Activated T-cell treated with anti-CD3 and anti-CD28 coated beads, Interleukin-2, amount 50 U/mL, for 72 hours (primary cell): ENCODE measurements at places on chromosomes 16 and 17. TPM values are rescaled to one million over a fixed set of nuclear protein-coding genes. Genes with fewer than 3 reads are reported as not detected.
A peak's percentile ranks its signal among the peaks of the same experiment; 100 is the strongest.

- no peak for DNase-seq
Measured at GRCh38 chr17:77036841-77037381, 103.9 kb upstream of the SEC14L1 start.

GRCh38 chr17:5508810-5509209 is 22.4 kb downstream of the MIS12 start:
- DNase-seq, result no peak

- DNase-seq, result no peak
Measured at GRCh38 chr17:40600486-40601046, 35.3 kb upstream of the CCR7 start.

- DNase-seq, result peak; percentile 92
Measured at GRCh38 chr16:23835390-23836077, at the start of gene PRKCB. Gene PRKCB, plus strand, starts transcription at chr16:23835983.

DNA sequence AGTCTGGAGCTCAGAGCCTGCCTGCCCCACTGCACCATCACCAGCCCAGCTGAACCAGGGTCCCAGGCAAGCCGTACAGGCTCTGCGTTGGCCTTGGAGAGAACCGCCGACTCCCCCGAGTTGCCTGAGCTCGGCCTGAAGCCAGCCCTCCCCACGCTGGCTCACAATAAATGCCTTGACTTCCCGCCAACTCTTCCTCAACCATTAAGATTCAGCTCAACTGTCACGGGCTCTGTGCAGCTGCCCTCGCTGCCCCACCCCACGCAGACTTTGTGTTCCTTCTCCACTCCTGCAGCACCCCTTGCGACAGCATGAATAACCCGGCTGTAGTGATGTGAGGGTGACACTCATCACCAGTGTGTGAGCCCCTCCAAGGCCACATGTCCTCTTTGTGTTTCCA is 4.8 kb upstream of the QPRT start:
- no peak for DNase-seq

DNA sequence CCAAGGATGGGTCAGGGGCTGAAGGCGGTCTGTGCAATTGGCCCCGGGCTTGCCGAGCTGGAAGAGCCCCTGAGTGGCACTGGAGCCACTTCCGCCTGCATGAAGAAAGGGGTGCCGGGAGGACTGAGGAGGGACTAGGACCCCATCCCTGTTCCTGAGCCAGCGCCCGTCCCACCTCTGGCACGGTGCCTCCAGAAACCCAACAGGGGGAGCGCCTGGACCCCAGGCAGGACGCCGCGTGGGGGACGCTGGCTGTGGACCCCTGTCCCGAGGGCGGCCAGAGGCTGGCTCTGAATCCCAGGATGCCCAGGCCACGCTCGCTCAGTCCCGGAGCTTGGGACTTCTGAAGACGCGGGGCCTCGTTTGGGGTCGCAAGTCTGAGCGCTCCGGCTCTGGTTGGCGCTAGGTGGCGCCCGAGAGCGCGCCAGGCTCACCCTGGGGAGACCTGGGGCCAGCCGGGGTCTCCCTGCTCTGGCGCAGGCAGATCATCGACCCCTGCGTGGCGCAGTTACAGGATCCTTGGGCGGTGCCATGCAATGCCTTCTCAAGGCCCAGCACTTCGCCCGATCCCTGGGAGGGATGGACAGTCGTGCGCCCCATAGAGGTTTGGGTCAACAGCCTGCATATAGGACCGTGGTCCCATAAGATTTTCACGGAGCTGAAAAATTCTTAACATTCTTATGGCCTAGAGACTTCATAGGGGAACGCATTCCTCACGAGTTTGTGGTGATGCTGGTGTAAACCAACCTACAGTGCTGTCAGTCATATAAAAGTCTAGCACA is 58.5 kb upstream of the CREBBP start:
- DNase-seq, result peak; percentile 75

DNA sequence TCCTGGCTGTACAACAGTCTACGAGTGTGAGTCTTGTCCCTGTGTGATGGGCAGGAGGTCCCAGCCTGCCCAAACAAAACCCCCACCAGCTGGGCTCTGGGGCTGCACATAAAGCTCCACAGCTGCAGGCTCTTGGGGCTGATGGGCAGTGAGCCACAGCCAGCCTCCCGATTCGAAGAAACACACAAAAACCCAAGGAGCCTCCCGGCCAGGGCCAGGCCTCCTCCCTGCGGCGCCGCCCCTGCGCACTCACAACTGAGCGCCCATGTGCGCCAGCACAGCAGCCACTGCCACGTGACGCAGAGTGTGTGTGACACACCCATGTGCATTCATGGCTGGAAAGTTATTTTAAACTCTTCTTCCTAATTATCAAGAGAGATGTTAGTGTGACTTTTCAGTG is 30.6 kb upstream of the FAAP100 start:
- DNase-seq, result no peak

- no peak for DNase-seq
Measured at GRCh38 chr17:4301066-4301465, 37.3 kb upstream of the ANKFY1 start.

DNA sequence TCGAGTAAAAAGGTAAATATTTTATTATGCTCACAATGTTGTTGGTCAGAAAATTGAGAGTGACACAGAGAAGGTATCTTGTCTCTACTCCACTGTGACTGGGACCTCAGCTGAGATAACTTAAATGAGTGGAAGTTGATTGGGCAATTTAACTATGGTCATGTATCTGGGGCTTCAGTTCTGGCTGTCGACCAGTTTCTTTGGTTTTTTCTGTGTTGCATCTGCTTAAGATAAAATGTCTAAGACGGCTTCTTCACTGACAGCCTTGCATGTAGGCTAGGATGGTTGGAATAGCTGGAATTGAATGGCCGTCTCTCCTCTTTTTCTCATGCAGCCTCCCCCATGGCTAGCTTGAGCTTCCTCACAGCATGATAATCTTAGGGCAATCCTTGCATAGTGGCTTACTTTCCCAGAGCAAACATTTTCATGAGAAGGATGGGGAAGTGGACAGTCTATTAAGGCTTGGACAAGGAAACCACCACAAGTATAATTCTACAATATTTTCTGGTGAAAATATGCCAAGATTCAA is 433.7 kb downstream of the KIF2B start:
- DNase-seq, result no peak

DNA sequence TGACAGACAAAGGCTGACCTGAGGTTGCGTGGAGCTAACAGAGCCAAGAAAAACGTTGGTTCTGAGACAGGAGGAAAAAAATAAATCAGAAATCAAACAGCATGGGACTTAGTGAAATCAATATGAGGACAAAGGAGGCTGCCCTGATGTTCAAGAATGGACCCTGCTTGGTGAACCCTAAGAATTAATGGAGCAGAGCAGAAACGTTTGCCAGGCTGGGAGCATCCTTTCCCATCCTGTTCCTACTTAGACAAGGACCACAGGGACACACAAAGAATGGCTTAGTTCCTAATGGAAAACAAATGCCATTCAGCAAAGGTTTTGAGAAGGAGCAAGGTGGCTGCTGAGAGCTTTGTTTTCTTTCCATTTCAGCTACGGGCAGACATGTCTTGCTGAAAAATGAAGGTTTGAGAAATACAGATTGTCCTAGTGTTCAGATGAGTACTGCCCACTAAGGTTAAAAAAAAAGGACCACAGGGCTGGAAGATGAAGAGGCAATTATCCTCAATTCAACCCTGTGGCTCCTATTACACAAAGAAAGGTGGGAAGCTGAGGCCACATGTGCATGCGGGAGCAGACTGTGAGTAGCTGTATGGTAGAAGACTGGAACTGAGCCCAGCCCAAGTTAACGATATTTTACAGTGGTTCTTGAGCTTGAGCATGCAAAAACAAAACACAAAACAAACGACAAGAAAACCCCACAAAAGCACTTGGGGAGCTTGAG is 230.1 kb downstream of the SLC39A11 start:
- no peak for DNase-seq

GRCh38 chr17:27817731-27818130 is 17.4 kb upstream of the NOS2 start:
- no peak for DNase-seq

Gene PTGES3L
- 0.95 TPM for total RNA-seq

Gene CHST6
- 0.07 TPM for total RNA-seq

Gene SRL
- not detected for total RNA-seq

Gene KRTAP1-5
- total RNA-seq, result not detected

Gene DUS2
- 22.4 TPM for total RNA-seq
